Activated naive CD4-positive, alpha-beta T cell treated with anti-CD3 and anti-CD28 coated beads for 36 hours (primary cell): ENCODE measurements at places on chromosomes 6 and 20. TPM values are rescaled to one million over a fixed set of nuclear protein-coding genes. Genes with fewer than 3 reads are reported as not detected.

DNA sequence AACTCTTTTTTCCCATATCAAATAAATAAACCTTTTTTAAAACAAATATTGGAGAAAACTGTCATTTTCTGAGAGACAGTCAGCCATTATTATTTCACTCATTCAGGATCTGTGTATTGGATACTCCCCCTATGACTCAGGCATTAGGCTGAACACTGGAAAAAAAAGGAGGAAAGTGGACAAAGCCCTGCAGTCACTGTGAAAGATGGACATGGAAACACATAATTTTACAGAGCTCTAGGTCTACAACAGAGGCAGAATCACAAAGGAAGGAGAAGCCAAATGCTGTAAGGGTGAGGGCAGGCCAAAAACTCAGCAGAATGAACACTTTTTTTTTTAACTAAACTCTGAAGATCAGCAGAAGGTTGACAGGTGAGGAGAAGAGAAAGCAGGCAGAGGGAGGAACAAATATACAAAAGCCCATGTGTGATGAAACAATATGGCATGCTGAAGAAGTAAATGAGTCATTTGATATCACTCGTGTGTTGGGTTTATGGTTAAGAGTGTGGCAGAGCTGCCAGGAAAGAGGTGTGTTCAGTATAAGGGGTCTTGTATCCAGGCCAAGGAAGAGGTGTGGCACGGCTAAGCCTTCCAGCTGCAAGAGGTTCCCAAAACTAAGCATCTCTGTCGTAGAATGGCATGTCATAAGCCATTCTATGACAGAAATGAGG, 39.1 kb downstream of the EPB41L2 start:
- peak; percentile 7 for DNase-seq

- no peak for DNase-seq
These were observed 6.1 kb downstream of the MMP24 start for GRCh38 chr20:35232575-35232974.

PLEKHG1 gene
- total RNA-seq, result 10.8 TPM

DNA sequence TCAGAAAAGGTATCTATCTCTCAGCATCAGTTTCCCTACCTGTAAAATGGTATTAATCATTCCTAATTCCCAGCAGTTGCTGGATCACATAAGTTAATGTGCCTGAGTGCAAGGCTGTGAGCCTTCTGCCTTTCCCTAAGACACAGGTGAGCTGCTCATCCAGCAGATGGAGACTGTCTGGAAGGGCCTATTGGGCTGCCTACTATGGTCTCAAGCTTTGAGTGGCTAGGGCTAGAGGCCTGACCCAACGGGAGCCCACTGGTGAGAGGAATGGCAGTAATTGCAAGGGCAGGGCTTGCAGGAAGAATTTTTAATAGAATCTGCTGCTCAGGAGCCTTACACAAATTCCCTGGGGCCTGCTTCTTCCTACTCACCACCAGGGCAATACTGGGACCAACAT, 4.3 kb downstream of the KHDC1 start:
- DNase-seq, result no peak

DNA sequence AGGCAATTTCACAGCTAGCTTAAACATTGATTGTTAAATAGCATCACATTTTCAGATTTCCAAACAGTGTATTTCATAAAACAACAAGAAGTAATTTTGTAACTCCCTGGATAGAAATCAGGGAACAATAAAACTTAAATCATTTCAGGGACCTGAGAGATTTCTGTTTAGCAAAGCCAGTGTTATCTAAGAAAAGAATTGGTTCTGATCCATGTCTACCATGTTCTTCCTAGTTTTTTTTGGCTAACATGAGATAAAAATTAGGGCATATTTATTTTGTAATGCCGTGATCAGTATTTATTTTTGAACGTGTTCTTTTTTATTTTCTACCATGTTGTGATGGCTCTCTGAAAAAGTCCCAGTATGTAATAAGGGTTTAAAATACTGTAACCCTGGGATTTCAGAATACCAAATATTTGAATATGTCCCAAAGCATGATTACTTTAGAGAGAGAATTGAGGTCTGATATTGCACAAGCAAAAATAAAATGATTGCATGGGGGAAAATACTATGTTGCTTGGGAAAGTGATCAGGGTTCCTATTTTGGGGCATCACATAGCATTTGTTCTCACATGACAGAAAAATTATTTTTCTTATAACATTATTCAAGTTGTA, 188.7 kb upstream of the CEP162 start:
- DNase-seq, result no peak

GRCh38 chr6:83514466-83514865, 2.1 kb downstream of the PRSS35 start:
- DNase-seq, result no peak

GRCh38 chr6:150667977-150668716, 68.5 kb downstream of the PLEKHG1 start:
- DNase-seq, result no peak

GRCh38 chr20:19018881-19019280, 193.6 kb upstream of the SLC24A3 start:
- DNase-seq, result no peak
